ENCODE measurements at places on chromosomes 3 and 15.

- no peak for DNase-seq
Observed at GRCh38 chr3:55288657-55289056, 198.4 kb downstream of the WNT5A start.

- DNase-seq, result no peak
Observed at GRCh38 chr3:105385179-105385578, 18.5 kb downstream of the ALCAM start.

DNA sequence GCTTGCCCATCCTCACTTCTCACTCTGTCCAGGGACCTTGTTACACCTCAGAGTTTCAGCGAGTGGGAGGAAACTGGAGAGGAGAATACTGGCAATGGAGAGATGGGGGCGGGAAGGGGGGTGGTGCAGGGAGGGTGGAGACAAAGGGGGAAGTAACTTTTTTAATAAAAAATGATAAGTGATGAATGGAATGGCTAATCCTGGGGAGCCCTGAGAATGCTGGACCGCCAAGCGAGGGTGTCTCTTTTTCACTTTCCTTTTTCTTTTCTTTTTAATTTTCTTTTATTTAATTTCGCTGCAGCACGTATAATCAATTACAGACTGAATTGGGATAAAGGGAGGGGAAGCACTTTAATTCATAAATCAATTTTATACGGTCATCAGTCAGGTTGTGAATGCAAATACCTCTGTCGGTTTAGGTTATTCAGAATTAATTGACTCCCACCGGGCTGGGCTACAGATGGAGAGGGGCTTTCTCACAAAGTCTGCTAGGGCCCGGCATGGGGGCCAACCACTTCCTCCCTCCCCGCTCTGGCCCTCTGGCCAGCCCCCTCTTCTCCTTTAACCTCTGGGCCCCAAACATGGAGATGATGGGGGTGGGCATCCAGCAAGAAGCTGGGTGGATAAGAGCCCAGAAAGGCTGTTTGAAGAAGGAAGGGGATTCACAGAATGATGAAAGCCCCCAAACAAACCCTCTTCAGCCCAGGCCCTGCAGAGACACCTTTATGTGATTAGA lies 106.8 kb upstream of the BOC start:
- no peak for DNase-seq

GRCh38 chr3:20039765-20040547 lies at the start of gene KAT2B:
KAT2B (plus strand) TSS chr3:20040446; CDS start chr3:20040478, 32 bp downstream.
- peak; percentile 84 for DNase-seq

- DNase-seq, result no peak
Observed at GRCh38 chr3:185540695-185541094, 11.7 kb downstream of the LIPH start.

- DNase-seq, result no peak
Observed at GRCh38 chr3:138057384-138057783, 47.4 kb downstream of the CLDN18 start.

DNA sequence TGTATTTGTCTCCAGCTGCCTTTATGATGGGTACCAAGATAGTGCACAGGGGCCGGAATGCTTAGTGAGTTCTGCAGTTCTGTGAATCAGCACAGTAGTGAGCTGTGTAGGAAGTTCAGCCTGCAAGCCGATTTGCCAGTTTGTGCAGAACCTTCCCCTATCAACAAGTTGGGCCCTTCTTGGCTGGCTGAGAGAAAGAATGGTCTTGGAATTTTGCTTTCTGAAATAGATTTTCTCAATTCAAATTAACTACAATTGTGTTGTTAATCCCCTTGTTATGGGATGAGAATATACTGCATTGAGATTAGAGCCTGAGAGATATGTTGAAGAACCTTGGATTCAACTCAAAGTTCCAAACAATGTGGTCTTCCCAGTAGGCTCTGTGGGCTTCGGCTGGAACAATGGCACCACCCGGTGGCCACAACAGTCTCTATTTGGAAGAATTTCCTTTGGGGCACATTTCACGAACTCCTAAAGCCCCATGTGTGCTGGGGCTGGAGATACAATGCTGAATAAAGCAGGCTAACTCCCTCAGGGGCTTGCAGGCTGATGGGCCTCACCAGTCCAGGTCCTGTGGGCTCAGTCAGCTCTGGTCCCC lies 59.1 kb downstream of the TRIM42 start:
- no peak for DNase-seq

- DNase-seq, result no peak
Observed at GRCh38 chr15:59327942-59328341, 44.7 kb downstream of the MYO1E start.

- DNase-seq, result no peak
Observed at GRCh38 chr15:74036271-74037170, 42.0 kb downstream of the PML start.

GRCh38 chr15:40190591-40190990 lies 29.7 kb downstream of the BUB1B start:
- DNase-seq, result no peak

GRCh38 chr3:143302638-143303171 lies 183.1 kb downstream of the CHST2 start:
- DNase-seq, result no peak

GRCh38 chr3:16675805-16676204 lies 70.6 kb upstream of the DAZL start:
- DNase-seq, result no peak

DNA sequence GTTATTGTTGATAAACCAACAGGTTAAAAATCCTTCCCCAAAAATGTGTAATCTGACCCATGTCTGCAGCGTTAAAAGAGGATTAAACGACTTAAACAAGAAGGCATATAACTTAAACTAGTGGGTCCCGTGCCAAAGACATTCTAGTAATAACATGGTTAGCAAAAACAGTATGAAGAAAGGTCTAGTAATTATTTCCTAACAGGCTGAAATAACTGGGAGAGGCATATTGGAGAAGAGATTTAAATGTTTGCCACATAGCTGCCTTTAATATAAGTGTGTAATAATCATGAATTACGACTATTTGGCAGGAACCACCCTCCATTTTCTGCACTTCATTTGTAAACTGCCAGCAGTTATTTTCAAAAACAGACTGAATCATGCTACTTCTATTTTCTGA lies 67.7 kb upstream of the CSPG5 start:
- no peak for DNase-seq

GRCh38 chr3:105844704-105845103 lies 24.1 kb downstream of the CBLB start:
- no peak for DNase-seq

DNA sequence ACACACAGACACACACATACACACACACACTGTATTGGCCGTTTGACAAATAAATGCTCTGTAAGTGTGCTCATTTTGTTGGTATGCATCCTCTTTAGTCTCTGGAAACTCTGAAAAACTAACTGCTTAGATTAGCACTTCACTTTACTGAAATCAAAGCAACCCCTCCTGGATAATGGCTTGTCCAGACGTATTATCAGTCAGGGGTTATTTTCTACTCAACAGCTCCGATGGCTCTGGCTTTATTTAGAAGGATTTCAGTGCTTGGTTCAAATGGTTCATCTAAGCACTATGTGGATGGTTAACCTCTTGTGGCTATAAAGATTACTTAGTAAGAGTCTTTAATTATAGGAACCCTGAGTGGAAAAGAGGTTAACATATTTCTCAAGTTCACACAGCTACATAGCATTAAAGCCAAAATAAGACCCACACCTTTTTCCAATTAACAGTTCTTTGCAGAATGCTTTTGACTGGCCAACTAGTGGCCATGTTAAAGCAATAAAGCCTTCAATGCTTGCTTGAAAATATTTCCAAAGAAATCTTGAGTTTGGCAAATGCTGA lies 516.1 kb upstream of the NAALADL2 start:
- no peak for DNase-seq

- DNase-seq, result no peak
Observed at GRCh38 chr15:80464951-80465625, 60.9 kb downstream of the ARNT2 start.

DNA sequence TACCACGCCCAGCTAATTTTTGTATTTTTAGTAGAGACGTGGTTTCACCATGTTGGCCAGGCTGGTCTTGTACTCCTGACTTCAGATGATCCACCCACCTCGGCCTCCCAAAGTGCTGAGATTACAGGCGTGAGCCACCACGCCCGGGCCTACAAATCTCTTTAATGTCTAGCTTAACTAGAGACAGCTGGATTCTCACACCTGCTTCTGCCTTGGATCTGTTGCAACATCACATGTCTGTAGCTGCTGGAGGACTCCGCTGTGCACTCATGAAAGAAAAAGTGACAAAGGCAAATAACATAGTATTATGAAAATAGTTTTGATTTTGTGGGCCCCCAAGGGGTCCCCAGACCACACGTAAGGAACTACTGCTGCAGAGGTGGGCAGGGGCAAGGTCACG lies 85.9 kb downstream of the NCEH1 start:
- no peak for DNase-seq

DNA sequence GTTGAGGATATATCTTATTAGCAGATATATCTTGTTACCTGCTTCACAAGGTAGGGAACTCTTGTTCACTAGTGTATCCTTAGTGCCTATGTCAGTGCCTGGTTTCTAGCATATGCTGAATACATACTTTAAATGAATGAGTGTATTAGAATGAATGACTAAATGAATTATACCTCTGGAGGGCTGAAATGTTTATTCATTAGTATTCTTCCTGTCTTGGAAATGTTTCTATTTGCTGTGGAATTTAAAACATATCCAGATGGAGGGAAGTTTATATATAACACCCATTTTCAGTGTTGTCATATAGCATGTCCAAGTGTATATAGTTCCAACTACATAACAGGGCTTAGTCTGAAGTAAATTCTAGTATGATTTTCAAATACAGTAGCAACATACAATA lies 581.5 kb downstream of the TBL1XR1 start:
- no peak for DNase-seq

DNA sequence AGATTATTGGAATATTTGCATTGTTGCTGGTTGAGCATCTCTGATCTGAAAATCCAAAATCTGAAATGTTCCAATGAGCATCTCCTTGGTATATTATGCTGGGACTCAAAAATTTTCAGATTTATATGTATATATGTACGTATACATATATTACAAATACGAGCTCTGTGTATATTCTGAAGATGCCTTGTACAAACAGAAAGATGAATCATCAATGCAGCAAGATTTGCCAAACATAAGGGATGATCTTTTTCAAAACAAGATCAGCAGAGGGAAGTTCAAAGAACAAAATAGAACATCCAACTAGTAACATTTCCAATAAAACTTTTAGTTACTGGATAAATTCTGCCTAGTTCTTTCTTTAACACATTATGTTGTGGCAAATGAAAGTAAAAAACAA lies 42.5 kb downstream of the HERC1 start:
- DNase-seq, result no peak

GRCh38 chr3:17551895-17552294 lies 190.5 kb downstream of the TBC1D5 start:
- no peak for DNase-seq

GRCh38 chr3:45896956-45897355 lies 10.6 kb downstream of the CCR9 start:
- no peak for DNase-seq

DNA sequence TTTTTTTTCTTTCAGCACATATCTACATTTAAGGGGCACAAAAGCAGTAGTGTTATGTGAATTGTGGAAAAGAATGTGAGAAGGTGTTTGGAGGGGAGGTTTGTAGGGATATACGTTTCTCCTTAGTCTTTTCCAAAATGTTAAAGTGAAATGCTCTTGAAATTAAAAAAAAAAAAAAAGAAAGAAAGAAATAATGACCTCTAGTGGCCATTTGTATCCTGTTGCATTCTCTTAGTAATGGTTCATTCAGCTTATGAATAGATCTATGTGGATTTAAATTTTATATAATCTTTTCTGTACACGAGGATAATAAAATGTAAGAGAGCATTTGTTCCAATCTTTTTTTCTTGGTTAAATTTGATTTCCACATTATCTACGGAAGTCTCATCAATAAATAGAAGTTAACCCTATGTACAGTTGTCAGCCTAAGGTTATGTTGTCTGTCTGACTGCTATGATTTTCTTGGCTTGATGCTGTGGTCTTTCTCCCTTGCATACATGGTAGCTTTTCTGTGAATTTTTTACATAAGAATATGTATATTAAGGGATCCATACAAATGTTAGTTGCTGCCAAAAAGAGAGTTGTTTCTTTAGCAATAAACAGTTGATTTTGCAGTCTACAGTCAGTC lies 1.7 kb downstream of the P2RY13 start:
- DNase-seq, result no peak

GRCh38 chr3:121598564-121598963 lies 5.4 kb downstream of the FBXO40 start:
- DNase-seq, result no peak

- DNase-seq, result no peak
Observed at GRCh38 chr15:58731756-58732535, 17.6 kb downstream of the ADAM10 start.

DNA sequence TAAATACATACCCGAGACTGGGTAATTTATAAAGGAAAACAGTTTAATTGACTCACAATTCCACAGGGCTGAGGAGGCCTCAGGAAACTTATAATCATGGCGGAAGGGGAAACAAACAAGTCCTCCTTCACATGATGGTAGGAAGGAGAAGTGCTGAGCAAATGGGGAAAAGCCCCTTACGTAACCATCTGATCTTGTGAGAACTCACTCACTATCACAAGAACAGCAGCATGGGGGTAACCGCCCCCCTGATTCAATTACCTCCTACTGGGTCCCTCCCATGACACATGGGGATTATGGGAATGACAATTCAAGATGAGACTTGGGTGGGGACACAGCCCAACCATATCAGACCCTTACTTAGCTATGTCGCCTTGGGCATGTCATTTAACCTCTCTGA lies 27.7 kb downstream of the SCG3 start:
- no peak for DNase-seq

DNA sequence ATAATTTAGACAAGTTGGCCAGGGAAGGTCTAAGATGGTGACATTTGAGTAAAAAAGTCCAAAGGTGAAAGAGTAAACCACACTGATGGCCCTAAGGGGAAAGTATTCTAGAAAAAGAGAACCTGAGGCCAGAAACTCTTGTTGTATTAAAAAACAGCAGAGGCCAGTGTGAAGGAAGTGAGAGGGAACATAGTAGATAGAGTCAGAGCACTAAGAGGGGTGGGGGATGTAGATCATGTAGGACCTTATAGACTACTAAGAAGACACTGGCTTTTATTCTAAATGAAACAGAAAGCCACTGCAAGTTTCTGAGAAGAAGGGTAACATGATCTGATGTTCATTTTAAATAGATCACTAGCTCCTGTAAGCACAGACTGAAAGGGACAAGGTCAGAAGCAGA lies 14.5 kb downstream of the POLQ start:
- DNase-seq, result no peak

DNA sequence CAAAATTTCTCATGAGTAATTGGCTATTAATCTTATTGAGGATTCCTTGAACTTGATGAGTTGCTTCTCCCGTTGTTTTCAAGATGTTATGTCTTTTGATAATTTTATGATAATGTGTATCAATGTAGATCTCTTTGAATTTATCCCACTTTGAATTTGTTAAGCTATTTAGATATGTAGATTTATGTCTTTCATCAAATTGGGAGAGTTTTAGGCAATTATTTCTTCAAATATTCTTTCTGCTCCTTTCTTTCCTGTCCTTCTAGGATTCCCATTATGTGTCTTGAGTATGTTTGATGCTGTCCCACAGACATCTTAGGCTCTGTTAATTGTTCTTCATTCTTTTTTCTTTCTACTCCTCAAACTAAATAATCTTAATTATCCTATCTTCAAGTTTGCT lies 68.1 kb upstream of the FGD5 start:
- DNase-seq, result no peak

GRCh38 chr3:125428216-125428830 lies 53.2 kb upstream of the ZNF148 start:
- DNase-seq, result no peak

GRCh38 chr3:155663467-155664212 lies 81.2 kb downstream of the PLCH1 start:
- no peak for DNase-seq
